ENCODE measurements at places on chromosomes 13 and 19.

- no peak for DNase-seq
These were observed 2.1 kb downstream of the CLEC4G start for GRCh38 chr19:7729831-7730285.

- no peak for DNase-seq
These were observed 152.8 kb downstream of the CYSLTR2 start for GRCh38 chr13:48806522-48806921.

GRCh38 chr13:93872376-93872775 lies 607.1 kb downstream of the DCT start:
- no peak for DNase-seq

DNA sequence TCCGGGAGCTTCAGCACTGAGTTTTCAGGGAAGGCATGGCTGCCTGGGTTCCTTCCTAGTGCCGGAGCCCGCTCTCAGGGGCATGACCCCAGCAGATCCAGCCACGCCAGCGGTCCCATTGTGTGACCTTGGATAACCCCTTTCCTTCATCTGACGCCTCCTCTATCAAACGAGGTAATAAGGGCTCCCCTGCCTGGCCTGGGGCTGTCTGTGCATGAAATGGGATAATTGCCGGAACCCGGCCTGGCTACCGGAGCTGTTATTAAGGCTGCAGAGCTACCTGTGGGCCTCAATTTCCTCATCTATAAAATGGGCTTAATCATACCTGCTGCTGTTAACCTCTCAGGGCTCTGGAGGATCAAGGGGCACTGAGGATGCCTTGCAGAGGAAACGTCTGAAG lies 18.3 kb upstream of the NFIC start:
- DNase-seq: no peak

- DNase-seq: no peak
These were observed 3.3 kb upstream of the ATP1A3 start for GRCh38 chr19:41997121-41997850.

- no peak for DNase-seq
These were observed 25.1 kb downstream of the TMEM255B start for GRCh38 chr13:113783966-113784644.

DNA sequence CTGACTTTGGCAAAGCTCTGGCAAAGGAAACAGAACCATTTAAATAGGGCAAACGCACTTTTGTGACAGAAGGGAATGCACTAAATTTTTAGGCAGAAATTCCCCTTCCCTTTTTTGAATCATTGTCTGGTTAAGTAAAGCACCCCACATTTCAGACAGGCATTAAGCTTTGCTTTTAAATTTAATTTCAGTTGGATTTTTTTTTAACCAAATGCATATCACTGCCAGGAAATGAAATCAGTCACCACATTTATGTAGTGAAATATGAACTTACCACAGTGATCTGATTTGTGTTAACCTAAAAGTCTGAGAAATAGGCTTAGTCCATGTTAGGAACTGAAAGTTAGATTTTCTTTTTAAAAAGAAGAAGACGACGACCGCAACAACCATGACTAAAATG lies 10.8 kb downstream of the GPR183 start:
- no peak for DNase-seq

- DNase-seq: no peak
These were observed 40.8 kb downstream of the KLF2 start for GRCh38 chr19:16365300-16365996.

- DNase-seq: no peak
These were observed 11.8 kb downstream of the IL17D start for GRCh38 chr13:20715330-20715712.

- DNase-seq: no peak
These were observed 177.8 kb downstream of the PAN3 start for GRCh38 chr13:28316129-28316528.

DNA sequence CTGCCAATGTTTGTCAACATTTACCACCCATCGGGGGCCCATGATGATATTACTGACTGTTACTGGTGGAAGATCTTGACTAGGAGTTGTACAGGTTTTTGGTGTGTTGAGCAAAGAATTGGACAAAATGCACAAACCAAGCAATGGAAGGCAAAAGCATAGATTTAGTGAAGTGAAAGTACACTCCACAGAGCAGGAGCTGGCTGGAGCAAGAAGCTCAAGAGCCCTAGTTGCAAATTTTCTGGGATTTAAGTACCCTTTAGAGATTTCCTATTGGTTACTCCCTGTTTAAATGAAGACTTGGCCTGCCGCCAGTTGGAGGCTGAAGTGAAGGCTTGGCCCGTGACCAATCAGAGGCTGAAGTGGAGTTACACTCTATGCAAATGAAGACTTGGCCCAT lies 128.6 kb upstream of the KL start:
- no peak for DNase-seq

- no peak for DNase-seq
These were observed 19.8 kb upstream of the SLC25A30 start for GRCh38 chr13:45437947-45438346.

DNA sequence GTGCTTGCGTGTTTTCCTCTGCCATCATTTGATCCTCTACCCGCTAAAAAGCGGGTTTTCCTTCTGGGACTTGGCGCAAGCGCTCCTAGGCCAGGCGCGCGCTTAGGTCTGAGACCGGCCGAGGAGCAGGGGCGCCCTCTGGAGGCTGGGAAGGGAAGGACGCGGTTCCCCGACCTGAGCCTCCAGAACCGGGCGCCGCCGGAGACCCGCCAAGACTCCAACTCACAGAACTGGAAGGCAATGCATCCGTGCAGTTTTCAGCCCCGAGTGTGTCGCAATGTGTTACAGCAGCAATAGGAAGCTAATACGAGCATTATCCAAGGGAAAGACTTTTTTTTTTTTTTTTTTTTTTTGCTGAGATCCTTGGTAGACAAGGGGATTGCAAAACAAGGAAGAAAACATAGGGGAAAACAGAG lies 190.9 kb downstream of the COL4A1 start:
- DNase-seq: no peak

- DNase-seq: no peak
These were observed 780 bp downstream of the CD177 start for GRCh38 chr19:43354305-43354627.

- no peak for DNase-seq
These were observed 33.5 kb downstream of the ZNF844 start for GRCh38 chr19:12098040-12098439.

DNA sequence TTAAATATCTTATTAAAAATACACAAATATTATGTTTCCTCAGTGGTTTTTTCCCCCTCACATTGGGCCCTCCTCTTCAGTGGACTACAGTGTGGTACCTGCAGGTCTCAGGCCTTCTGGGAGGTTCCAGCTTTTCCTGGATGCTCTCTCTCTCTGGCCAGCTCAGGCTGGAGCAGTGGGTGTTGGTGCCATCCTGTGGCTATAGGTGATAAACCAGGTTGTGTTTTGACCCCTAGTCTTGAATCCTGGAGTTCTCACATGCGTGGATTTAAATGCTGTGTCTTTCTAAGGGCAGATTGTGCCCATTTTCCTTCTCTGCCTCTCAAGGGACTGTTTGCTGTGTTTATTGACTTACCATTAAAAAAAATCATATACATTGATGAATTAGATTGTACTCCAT lies 41.2 kb upstream of the ZNF527 start:
- DNase-seq: no peak

DNA sequence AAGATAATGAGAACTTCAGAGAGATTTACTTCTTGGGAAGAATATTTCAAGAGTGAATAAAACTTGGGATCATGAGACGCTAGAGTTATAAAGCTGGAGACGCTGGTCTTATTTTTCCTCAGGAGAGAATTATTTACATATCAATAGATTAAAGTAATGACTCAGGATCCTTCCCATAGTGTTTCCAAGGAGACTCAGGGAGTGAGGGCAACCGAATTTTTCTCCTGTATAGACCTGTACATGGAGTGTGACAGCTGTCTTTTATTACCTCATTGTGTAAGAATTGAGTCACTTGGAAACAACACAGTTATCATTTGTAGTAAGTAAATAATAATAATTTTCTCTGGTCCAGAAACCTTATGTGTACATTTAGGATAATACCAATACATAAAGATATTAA lies 1905.5 kb downstream of the OLFM4 start:
- no peak for DNase-seq

- no peak for DNase-seq
These were observed 4.8 kb upstream of the WDR18 start for GRCh38 chr19:979318-979741.

GRCh38 chr13:31956980-31957644 lies 74.5 kb upstream of the FRY start:
- no peak for DNase-seq

- no peak for DNase-seq
These were observed 8.7 kb downstream of the MAP2K2 start for GRCh38 chr19:4115050-4115817.

DNA sequence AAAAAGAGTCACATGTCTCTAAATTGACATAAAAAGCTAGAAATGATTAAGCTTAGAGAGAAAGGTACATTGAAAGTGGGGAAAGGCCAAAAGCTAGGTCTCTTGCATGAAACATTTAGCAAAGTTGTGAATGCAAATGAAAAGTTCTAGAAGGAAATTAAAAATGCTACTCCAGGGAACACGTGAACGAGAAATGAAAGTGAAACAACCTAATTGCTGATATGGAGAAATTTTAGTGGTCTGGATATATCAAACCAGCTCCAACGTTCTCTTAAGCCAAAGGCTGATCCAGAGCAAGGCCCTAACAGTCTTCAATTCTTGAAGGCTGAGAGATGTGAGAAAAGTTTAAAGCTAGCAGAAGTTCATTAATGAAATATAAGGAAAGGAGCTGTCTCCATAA lies 419.8 kb downstream of the SLITRK6 start:
- DNase-seq: no peak

DNA sequence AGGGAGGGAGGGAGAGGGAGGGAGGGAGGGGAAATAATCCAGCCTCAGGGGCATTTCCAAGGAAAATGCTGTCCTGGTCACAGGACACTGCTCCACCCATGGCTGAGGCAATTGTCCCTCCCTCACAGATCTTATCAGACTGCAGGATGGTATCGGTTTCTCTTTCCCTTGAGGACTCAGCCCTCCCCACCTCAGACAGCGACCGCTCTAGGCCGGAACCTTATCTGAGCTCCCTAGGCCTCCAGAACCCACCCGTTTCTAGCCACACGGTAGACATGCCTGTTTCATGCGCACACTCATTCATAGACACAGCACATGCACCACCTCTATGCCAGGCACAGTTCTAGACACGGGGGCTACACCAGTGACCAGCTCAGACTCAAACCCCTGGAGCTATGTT lies 10.0 kb upstream of the IZUMO2 start:
- DNase-seq: no peak

GRCh38 chr13:38661010-38661675 lies 25.7 kb upstream of the FREM2 start:
- DNase-seq: no peak

GRCh38 chr19:40768869-40769268 lies 6.5 kb upstream of the MIA start:
- DNase-seq: no peak

- DNase-seq: no peak
These were observed 232.0 kb downstream of the B3GLCT start for GRCh38 chr13:31431722-31432137.

DNA sequence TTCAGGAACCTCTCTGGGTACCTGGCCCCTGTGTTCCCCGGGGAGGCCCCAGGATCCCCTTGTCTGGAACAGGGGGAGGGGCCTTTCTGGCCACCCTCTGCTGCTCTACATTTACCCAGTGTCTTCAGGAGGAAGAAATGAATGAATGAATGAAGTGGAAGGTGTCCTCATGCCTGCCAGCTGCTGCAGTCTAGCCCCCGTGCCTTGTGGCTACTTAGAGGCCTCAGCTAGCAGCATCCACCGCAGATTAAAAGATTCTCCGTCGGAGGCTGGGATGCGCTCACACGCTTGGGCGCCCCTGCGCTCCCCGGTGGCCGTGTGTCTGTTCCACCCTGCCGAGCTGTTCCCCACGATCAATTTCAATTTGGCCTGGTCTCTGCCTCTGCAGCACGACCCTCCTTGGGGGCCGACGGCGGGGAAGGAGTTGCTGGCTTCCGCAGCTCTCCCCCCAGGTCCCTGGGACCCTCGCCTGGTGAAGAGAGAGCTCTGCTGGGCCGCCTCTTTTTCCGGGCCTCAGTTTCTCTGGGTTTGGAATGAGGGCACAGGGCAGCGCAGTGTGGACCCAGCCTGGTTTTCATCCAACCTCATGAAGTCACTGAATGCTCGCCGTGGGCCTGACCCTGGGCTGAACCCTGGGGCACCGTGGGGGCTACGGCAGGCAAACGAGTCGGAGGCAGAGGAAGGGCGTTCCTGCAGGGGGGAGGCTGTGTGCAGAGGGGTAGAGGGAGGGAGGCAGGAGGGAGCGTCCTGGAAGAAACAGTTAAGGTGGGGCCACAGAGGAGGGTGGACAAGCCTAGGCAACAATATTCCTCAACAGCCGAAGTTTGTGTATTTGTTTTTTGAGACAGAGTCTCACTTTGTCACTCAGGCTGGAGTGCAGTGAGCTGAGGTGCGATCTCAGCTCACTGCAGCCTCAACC lies 28.3 kb downstream of the EFNA2 start:
- no peak for DNase-seq

- DNase-seq: no peak
These were observed 237.5 kb downstream of the COG6 start for GRCh38 chr13:39892721-39893685.

DNA sequence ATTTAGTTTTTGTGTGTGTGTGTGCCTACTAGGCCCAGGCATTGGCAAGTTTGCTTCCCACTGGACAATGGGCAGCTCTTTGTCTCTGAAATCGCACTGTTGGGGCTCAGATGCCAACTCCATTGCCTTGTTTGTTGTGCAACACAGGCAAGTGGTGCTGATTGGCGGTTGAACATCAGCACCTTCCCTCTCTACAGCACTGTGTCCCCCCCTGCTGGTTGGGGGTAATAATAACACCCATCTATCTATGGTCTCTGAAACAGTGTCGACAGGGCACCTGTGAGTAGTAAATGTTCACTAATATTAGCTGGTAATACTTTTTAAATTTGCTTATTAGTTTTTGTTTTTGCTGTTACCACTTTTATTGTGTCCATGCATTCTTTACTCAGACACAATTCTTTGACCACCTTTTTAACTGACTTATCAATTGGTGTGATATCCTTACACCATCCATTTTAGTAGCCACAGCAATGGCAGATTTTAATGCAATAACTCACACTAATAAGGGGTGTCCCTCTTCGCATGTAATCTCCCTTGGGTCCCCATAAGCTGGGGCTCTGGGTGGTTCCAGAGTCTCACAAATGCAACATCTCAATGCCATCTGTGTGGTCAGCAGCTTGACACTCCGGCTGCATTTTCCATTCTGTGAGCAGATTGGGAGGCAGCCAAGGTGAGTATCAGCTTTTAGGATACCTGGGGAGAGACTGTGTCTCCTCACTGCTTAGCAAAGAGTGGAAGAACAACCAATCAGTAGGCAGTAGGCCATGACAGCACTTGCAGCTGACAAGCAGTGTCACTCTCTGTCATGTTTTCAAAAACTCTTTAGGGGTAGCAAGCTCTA lies 47.7 kb upstream of the UQCRFS1 start:
- no peak for DNase-seq

GRCh38 chr13:31755211-31755610 lies 15.9 kb downstream of the RXFP2 start:
- DNase-seq: no peak

DNA sequence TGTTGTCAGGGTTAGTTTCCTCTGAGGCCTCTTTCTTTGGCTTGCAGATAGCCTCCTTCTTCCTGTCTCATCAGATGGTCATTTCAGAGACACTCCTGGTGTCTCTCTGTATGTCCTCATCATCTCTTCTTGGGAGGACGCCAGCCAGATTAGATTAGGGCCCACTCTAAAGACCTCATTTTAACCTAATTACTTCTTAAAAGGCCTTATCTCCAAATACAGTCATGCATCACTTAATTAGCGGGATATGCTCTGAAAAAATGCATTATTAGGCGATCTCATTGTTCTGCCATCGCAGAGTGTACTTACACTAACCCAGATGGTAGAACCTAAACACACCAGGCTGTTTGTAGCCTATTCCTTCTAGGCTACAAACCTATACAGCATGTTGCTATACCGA lies 89.0 kb downstream of the CDK8 start:
- no peak for DNase-seq
